ENCODE measurements at places on chromosomes 11 and 22.

GRCh38 chr11:28168718-28169117 lies 60.5 kb downstream of the METTL15 start:
- DNase-seq = no peak

- DNase-seq = no peak
Measured at GRCh38 chr11:23236826-23237555, 376.7 kb upstream of the CCDC179 start.

DNA sequence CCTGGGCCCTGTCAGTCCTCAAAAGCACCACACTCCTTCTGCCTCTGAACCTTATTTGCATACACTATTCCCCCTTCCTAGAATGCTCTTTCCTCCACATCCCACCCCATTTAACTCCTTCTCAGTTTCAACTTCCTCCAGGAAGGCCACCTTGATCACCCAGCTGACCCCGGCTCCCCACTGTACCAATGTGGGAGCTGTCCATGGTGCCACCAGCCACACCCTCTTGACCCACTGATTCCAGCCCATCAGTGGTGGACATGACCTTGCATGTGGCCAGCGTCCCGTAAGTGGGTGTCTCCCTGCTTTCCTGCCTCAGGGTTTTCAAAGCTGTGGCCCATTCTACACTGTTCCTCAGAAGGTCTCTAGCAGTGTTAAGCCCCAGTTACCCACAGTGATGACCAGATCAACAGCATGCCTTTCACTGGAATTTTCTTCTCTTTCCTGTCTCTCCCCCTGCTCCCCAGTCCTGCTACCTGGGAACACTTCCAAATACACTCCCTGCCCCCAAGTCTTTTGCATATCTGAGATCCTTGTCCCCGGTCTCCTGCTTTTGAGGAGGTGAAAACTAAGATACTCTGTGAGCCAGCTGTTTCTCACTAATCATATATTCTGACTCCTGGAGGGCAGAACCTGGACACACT lies 346.6 kb downstream of the MN1 start:
- DNase-seq = no peak

DNA sequence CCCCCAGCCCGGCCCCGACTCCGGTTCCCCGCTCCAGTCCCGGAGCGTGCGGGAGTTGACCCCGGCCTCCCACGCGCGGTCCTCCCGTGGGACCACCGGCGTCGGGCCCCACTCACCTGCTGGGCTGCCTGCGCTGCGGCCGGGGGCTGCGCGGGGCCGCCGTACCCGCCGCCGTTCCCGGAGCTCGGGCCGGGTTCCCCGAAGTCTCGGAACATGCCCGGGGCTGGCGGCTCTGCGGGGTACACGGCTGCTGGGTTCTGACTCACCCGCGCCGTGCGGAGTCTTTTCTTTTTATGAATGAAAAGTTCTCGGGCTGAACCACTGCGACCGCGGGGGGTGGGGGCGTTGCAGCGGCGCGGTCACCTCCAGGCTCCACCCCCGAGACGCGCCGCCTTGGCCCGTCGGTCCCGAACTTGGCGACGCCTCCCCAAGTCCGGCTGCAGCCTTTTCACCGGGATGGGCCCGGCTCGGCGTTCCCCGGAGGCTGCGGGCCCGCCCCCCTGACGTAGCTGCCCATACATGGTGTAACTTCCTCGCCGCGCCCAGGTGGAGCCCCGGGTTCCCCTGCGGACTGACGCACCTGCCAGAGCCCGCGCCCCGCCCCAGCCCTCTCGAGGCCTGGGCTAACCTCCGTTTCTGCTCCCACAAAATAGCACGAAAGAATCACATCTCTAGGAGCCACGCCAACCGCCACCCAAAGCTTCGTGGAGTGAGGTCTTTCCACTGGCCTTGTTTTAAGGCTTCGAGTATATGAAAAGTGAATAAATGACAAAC lies at the start of gene FOSL1:
TSS of gene FOSL1 (minus strand) at position 264 of the 774 bp plus-strand sequence. CDS start at position 215, 49 bp downstream.
- DNase-seq = peak; percentile 59

DNA sequence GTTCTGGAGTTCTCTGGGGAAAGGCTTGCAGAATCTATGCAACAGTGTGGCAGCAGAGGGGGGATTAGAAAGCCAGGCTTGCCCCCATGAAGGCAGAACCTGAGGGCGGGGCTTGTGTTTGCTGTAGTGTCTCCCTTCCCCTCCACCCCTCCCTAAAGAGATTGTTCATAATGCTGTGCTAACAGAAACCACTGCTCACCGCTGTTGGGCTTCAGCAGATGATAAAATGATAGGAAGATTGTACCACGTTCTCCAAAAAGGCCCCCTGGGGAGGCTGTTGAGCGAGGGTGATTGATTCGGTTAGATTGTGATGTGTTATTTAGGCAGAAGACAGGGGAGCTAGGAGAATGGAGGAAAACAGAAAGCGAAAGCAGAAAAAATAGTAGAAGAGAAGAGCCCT lies 215.2 kb upstream of the NCAM1 start:
- DNase-seq = peak; percentile 34

DNA sequence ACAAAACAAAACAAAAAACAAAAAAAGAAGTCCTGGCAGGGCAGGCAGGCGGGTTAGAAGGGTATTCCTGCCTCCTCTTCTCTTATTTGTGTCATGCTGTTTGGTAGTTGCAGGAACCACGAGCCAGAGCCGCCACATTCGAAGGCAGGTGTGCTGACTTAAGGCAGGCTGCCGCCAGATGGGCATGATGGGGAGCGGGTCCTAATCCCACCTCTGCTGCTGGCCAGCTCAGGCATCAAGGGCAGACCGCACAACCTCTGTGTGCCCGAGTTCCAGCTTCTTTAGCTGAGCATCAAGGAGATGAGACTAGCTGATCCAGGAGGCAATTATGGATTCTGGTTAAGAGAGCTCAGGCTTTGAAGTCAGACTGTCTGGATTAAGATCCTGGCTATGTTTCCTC lies 12.1 kb downstream of the OAF start:
- no peak for DNase-seq

DNA sequence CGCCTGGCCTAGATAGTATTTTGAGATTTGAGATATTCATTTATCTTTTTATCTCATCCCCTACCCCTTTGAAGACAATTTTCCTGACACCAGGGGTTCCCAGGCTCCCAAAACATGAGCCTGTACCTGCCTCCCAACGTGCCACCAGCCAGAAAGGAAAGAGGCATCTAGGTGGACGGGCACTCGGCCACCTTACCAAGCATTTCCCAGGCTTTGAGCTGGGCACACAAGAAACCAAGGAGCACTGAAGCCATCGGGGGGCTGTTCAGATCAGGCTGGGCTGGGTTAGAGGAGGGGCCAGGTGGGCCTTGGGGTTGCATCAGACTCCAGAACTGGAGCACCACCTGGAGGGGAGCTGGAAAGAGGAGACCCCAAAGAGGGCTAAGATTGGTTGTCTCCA lies 28.5 kb upstream of the BAIAP2L2 start:
- no peak for DNase-seq

DNA sequence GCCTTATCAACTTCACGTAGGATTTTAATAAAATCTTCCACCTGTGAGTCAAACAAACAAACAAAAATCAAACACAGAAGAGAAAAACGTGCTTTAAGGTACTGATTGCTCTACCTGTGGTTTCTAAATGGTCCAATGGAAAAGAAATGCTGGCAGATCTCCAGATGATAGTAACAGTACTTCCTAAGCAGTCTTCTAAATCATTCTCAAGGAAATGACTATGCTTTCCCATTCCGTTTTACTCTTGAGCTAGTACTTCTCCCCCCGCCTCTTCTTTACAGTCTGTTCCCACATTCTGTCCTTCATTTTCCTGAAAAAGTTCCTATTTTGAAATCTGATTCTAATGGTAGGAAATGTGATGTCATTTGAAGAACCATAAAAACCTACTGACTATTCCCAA lies 25.4 kb downstream of the SAAL1 start:
- no peak for DNase-seq

GRCh38 chr11:129412494-129412893 lies 36.8 kb downstream of the BARX2 start:
- DNase-seq = no peak

DNA sequence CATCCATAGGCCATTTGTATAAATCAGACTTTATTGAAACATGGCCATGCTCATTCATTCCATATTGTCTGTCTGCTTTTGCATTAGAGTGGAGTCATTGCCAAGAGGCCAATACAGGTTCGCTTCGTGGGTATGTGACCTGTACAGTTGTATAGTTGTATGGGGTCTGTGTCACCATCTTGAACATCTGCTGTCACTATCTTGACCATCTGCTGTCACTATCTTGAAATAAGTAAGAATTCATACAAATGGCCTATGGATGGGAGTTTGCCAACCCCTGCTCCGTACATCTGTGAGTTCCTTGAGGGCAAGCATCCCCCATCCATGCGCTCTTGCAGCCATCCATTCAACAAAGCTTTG lies 44.4 kb upstream of the ANO1 start:
- DNase-seq = no peak

DNA sequence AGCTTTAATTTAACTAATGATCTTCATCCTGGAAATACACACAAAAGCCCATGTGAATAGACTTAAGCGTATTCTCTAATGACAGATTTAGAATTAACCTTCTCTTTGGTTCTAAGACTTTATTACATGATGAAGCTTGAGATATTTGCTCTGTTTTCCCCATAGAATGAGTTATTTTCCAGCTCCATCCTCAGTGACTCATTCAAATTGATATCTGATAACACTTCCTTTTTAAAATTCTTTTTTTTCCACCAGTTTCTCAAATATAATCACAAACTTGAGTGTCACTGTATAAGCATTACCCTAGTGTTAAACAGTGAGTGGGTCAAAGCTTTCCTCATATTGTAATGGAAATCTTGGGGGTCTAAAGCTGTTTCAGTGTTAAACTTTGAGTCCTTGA lies 535.8 kb downstream of the KCNA4 start:
- DNase-seq = no peak

GRCh38 chr11:133723056-133723455 lies 122.3 kb downstream of the SPATA19 start:
- no peak for DNase-seq

- no peak for DNase-seq
Measured at GRCh38 chr11:924406-925157, 1.1 kb upstream of the AP2A2 start.

DNA sequence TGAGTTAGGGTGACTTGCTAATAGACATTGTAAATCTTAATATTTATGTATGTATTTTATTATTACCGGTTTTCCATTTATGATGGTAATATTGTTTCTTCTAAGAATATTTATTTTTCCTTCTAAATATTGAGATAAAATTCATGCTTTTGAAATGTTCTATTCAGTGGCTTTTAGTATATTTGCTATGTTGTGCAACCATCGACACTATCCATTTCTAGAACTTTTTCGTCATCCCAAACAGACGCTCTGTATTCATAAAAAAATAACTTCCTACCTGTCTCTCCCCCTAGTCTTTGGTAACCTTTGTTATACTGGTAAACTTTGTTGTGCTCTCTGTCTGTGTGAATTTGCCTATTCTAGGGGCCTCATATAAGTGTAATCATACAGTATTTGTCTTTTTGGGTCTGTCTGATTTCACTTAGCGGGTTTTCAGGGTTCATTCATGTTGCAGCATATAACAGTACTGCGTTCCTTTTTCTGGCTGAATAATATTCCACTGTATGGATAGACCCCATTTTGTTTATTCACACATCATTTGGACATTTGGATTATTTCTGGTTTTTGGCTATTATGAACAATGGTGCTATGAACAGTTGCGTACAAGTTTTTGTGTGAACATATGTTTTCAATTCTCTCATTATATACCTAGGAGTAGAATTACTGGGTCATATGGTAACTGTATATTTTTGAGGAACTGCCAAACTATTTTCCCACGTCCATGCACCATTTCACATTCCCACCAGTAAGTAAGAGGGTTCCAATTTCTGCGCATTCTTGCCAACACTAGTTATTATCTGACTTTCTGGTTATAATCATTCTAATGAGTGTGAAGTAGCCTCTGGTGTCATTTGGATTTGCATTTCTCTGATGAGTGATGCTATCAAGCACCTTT lies 15.9 kb downstream of the NEAT1 start:
- no peak for DNase-seq

DNA sequence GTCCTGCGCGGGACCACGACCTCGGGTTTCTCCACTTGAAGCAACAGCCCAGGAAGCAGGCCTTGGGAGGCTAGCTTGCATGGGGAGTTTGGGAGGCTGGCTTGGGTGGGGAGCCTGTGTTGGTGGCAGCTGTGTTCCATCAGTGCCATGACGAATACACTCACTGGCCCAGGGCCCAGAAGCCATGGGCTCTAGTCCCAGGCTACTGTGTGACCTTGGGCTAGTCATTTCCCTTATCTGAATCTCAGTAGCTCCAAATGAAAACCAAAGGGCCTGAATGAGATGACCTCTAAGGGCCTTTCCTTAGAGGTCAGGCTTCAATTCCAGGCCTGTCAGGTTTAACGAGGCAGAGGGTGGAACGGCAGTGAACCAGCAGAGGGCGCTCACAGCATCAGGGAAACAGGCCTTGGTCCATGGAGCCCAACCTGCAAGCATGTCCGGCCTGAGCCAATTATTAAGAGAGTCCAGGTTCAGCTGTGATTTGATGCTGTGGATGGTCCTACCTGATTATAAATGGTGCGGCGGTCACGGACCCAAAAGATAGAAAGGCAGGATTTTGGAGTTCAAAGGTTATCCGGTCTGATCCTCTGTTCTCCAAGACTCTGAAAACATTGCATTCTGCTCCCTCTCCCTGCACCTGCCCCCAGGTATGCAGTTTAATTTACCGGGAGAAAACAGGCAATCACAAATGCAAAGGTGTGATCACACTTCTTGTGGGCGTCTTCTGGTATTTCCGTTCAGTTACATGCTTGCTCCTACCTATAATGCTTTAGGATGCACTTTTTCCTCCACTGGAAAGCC lies 15.9 kb downstream of the PTPN5 start:
- DNase-seq = peak; percentile 45

- no peak for DNase-seq
Measured at GRCh38 chr11:102933627-102934026, 21.9 kb downstream of the MMP13 start.

GRCh38 chr22:36252754-36253522 lies at the start of gene APOL1:
Gene APOL1, plus strand, starts transcription at chr22:36253133. Its CDS starts 1,823 bp downstream, at chr22:36254956.
- DNase-seq = no peak

GRCh38 chr22:40958299-40958698 lies 7.1 kb downstream of the RBX1 start:
- DNase-seq = no peak

- DNase-seq = peak; percentile 96
Measured at GRCh38 chr11:124167826-124168231, 15.3 kb upstream of the OR10D3 start.

GRCh38 chr22:31625661-31626426 lies 36.2 kb downstream of the PISD start:
- DNase-seq = peak; percentile 57

DNA sequence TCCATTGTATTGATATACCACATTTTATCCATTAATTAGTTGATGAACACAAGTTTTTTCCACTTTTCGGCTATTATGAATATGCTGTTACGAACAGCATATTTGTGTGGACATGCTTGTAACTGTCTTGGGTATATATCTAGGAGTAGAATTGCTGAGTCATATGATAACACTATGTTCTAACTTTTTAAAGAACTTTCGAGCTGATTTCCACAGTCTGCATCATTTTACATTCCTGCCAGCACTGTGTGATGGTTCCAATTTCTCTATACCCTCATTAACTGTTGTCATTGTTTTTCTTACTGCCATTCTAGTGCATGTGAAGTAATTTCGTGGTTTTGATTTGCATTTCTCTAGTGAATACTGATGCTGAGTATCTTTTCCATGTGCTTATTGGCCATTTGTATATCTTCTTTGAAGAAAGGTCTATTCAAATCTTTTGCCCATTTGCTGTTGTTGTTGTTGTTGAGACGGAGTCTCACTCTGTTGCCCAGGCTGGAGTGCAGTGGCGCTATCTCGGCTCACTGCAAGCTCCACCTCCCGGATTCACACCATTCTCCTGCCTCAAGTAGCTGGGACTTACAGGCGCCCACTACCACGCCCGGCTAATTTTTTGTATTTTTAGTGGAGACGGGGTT lies 7.4 kb upstream of the RCE1 start:
- no peak for DNase-seq
